CD14-positive monocyte (primary cell): ENCODE measurements at places on chromosomes 12 and 14. TPM values are rescaled to one million over a fixed set of nuclear protein-coding genes. Genes with fewer than 3 reads are reported as not detected.
A peak's percentile ranks its signal among the peaks of the same experiment; 100 is the strongest.

DNA sequence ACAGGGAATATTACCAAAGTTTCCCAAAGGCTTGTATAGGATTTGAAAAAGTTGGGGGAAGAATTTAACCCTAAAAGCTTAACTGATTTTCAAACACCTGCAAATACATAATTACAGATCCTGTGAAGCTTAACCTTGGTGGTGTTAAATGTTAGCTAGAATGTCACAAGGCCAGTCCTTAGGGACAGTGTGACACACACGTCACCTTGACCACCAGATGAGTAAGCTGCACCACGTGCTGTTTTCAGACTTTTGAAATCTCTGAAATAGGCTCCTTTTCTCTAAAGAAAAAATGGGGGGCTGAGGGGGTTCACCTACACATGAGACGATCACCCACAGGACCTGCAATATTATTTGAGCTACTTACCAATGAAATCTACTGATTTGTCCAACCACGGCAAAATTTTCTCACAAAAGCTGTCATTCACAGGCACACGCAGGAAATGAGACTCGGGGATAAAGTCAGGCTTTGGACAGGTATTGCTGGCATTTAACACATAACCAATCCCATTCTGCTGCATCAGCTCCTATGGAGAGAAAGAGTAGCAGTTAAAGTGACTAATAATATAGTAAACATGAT lies 75.9 kb downstream of the DUSP16 start:
- peaks cover 2% of the 10 kb centered on the region for H3K4me1 ChIP-seq
- no peak overlapping the region for H3K27ac ChIP-seq
- H3K36me3 ChIP-seq: no peaks in the 10 kb centered on the region
- DNase-seq: no peak
- H3K4me3 ChIP-seq: no peak overlapping the region
- no peaks in the 10 kb centered on the region for H3K27me3 ChIP-seq

Gene OSGEP
- 34.7 TPM for polyA plus RNA-seq

Gene KSR2
- polyA plus RNA-seq: not detected in 2 replicates

DNA sequence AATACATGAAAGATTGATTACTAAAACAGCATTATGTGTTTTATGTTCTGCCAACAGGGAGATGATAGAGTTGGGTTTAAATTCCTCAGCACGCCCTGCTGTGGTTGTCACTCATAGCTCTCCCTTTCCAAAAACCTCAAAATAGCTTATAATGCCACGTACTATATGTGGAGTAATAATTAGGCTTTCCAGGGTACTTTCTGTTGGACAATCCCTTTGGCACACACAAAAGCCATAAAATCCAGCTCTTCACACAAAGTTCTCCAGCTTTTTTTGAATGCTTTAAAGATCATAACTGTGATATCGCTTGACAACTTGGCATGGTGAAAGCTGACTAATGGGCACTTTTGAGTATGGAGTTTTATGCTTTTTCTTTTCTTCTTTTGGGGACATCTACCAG lies 145.3 kb upstream of the DCN start:
- DNase-seq: no peak
- H3K36me3 ChIP-seq: no peaks in the 10 kb centered on the region

DNA sequence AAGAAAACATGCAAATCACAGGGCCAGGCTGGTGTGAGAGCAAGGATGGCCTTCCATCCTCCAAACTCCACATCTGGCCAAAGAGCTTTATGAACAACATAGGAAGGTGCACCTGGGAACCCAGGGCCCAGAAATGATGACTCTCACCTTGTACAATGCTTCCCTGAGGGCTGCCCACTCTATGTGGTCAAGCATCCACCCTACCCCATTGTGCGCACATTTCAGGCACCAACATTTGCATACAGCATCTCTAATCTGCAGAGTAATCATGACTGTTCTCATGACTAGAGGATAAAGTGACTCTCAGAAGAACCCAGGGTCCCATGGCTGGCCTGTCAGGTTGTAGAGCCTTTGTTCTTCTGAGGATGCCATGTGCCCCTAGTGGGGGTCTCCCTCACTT lies 57.2 kb upstream of the NTF3 start:
- no peaks in the 10 kb centered on the region for H3K4me1 ChIP-seq
- no peaks in the 10 kb centered on the region for H3K27me3 ChIP-seq
- DNase-seq: no peak
- H3K27ac ChIP-seq: no peak overlapping the region
- no peak overlapping the region for H3K4me3 ChIP-seq
- H3K36me3 ChIP-seq: no peaks in the 10 kb centered on the region

DNA sequence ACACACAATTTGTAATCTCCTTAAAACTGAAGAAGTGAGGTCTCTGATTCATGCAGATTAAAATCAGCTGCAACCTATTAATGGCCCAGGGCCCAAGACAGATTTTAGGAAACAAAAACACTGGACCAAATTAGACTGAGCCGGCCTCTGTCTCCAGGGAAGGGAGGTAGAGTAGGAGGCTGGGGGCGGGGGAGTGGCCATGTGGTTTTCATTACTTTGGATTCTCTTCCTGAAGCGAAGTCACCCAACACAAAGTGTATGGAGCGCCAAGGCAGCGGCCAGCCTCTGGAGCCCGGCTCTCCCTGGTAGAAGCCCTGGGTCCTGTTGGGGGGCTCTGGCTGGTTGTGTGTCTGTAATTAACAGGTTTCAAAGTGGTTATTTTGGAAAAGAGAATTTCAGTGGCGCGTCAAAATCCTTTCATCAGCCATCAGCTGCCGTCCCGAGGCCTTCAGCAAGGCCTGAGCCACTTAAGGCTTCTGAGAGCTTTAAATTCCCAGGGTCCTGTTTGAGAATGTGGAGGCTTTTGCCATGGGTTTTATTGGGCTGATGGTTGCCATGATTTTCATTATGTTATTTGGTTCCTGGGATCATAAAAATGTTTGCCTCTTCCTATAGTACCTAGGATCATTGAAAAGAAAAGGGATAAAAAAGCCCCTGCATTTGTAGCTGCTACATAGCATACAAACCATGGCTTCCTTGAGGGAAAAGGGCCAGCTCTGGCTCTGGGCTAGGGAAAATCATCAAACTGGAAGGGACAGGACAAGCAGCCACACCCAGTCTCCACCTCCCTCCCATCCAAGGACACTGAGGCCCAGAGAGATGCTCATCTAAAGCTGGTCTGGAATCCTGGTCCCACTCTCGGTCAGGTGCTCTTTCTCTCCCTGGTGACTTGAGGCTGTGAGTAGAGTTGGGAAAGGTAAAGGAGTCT lies 282.4 kb downstream of the ZFP36L1 start:
- H3K27ac ChIP-seq: no peak overlapping the region
- peaks cover 14% of the 10 kb centered on the region for H3K4me1 ChIP-seq
- no peak for DNase-seq
- no peaks in the 10 kb centered on the region for H3K36me3 ChIP-seq
- H3K27me3 ChIP-seq: no peaks in the 10 kb centered on the region

DNA sequence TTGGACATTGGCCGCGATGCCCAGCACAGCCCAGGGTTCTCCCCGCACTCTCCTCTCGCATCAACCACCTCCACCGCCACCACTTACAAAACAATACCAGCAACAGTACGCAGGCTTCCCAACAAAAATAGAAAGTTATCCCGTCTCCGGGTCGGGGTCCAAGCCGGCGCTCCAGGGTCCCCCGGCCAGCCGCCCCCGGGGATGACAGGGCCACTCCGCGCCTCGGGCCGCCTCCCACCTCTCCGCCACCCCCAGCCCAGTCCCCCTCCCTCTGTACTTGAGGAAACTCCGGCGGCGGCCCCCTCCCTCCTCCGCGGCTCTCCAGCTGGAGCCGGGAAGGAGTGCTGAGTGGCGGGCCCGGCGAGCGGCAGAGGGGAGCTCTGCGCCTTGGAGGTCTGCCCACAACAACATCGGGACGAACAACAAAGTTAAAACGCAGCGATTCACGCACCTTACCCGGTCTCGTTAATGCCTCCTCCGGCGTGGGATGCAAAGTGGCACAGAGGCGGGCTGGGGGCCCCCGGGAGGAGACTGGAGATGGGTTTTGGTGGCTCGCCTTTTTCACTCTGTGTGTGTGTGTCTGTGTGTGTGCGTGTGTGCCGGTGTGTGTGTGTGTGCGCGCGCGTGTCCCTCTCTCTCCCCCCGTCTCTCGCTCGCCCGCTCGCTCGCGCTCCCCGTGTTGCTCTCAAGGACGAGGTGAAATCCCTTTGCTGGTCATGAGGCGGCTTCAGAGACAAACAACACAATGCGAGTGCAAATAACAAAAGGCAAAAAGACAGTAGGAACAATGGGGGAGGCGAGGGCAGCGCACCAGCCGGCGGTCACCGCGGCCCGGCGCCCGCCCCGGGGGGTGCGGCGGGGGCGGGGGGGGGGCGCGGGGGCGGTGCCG lies 386.8 kb downstream of the BCAT1 start:
- no peaks in the 10 kb centered on the region for H3K36me3 ChIP-seq
- H3K27ac ChIP-seq: no peak overlapping the region
- peaks cover 47% of the 10 kb centered on the region for H3K27me3 ChIP-seq
- DNase-seq: no peak
- peaks cover 18% of the 10 kb centered on the region for H3K4me1 ChIP-seq

Gene DTD2
- 6.4 and 7.1 TPM in 2 replicates for polyA plus RNA-seq

GRCh38 chr12:127041985-127042625 lies 1224.9 kb upstream of the TMEM132C start:
- H3K36me3 ChIP-seq: no peaks in the 10 kb centered on the region
- no peaks in the 10 kb centered on the region for H3K4me1 ChIP-seq
- no peaks in the 10 kb centered on the region for H3K27me3 ChIP-seq
- DNase-seq: peak; percentile 7
- H3K4me3 ChIP-seq: no peak overlapping the region
- no peak overlapping the region for H3K27ac ChIP-seq

GRCh38 chr14:83923842-83924241 lies 1606.1 kb upstream of the FLRT2 start:
- H3K4me3 ChIP-seq: no peak overlapping the region
- no peak for DNase-seq
- H3K27me3 ChIP-seq: no peaks in the 10 kb centered on the region
- no peaks in the 10 kb centered on the region for H3K4me1 ChIP-seq
- no peak overlapping the region for H3K27ac ChIP-seq

DNA sequence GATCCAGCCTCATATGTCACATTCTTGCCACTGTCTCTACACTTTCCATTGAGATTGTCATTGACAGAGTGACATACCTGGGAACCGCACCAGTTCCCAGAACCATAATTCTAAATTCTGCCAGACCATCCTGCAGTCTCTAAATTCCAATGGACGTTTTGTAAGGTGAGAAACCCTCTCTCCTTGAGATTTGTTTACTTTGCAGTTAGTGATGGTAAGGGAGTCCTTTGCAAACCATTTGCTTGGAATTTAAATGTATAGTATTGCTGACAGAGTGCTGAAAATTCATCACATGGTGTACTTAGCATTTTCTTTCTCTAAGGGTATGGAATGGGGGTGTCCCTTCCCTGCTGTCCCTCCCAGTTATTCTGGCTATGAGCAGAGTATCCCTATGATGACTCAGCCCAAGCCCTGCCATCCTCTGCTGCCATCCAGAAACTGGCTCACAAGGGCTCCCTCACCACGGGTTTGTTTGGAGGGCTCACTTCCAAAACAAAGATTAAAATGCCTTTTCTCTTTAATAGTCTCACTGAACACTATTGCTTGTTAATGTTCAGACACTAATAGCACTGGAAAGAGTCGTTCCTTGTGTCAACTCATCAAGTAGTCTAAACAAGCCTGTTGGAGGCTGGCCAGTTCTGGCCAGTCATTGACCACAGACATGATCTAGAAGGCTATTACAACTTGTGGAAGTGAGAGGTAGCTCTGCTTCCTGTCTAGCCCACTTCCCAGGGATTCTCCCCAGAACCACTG lies 129.0 kb upstream of the HMGA2 start:
- H3K27me3 ChIP-seq: no peaks in the 10 kb centered on the region
- no peaks in the 10 kb centered on the region for H3K36me3 ChIP-seq

DNA sequence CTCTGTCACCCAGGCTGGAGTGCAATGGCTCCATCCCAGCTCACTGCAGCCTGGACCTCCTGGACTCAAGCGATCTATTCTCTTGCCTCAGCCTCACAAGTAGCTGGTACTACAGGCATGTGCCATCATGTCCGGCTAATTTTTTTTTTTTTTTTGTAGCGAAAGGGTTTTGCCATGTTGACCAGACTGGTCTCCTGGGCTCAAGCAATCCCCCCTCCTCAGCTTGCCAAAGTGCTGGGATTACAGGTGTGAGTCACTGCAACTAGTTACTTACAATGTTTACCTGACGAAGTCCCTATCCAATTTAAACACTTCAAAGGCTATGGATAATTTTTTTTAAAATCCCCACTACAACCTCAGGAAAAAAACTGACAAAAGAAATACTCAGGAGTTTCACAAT lies 1.8 kb downstream of the KRR1 start:
- no peak overlapping the region for H3K4me3 ChIP-seq
- DNase-seq: no peak
- H3K27ac ChIP-seq: no peak overlapping the region
- H3K27me3 ChIP-seq: no peaks in the 10 kb centered on the region
- peaks cover 20% of the 10 kb centered on the region for H3K36me3 ChIP-seq
- H3K4me1 ChIP-seq: peaks cover 11% of the 10 kb centered on the region

Gene PRKCH
- 4.0 and 6.2 TPM in 2 replicates for polyA plus RNA-seq

Gene MUCL1
- not detected for polyA plus RNA-seq

DNA sequence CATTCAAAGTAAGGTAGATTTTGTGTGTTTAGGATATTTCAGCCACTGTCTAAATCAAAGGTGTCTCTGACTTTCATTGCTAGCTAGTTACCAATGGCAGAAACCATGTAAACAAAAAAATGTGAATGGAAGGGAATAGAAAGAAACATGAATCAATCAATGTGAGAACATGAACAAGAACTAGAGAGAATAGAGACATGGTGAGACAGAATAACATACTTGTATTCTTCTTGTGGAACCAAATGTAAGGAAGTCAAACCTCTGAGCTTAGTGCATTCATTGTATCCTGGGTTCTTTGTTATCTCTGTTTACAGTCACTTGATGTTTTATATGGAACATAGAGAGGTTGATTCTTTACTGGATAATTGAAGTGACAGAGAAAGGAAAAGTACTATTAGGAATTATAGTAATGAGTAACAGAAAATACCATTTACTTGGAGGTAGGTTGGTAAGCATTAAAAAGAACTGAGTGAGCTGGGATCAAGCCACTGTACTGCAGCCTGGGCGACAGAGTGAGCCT lies 2.6 kb upstream of the WNK1 start:
- no peaks in the 10 kb centered on the region for H3K27me3 ChIP-seq
- H3K4me3 ChIP-seq: no peak overlapping the region
- no peaks in the 10 kb centered on the region for H3K36me3 ChIP-seq
- H3K4me1 ChIP-seq: peaks cover 13% of the 10 kb centered on the region

Gene LPAR5
- 0.14 TPM for polyA plus RNA-seq

- H3K4me1 ChIP-seq: no peaks in the 10 kb centered on the region
- H3K27me3 ChIP-seq: no peaks in the 10 kb centered on the region
- peaks cover 41% of the 10 kb centered on the region for H3K36me3 ChIP-seq
- H3K4me3 ChIP-seq: no peak overlapping the region
- no peak overlapping the region for H3K27ac ChIP-seq
These were observed 67.6 kb upstream of the AP4S1 start for GRCh38 chr14:30957813-30958370.

DNA sequence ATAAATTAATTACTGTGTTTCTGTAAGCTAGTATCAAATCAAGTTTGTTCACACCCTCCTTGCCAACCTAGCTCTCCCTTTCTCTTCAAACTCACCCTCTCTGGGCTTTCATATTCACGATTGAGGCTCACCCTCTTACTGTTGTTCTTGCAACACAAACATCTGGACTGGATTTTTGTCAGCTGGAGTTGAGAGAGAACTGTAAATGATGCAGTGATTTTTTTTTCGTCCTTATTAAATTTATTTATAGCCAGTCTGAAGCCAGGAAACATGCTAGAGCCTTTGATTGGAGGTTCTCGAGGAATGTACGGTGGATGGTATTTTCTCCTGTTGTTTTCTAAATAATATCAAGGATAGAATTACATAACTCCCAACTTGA lies 485.1 kb downstream of the ZFP36L1 start:
- H3K4me1 ChIP-seq: peaks cover 15% of the 10 kb centered on the region
- no peaks in the 10 kb centered on the region for H3K27me3 ChIP-seq
- H3K27ac ChIP-seq: no peak overlapping the region
- no peak overlapping the region for H3K4me3 ChIP-seq
